ENCODE measurements at places on chromosomes 3 and 15.

- DNase-seq, result no peak
These were observed 27.8 kb downstream of the COL8A1 start for GRCh38 chr3:99666201-99666600.

- no peak for DNase-seq
These were observed 5.1 kb downstream of the APBA2 start for GRCh38 chr15:28890711-28891495.

DNA sequence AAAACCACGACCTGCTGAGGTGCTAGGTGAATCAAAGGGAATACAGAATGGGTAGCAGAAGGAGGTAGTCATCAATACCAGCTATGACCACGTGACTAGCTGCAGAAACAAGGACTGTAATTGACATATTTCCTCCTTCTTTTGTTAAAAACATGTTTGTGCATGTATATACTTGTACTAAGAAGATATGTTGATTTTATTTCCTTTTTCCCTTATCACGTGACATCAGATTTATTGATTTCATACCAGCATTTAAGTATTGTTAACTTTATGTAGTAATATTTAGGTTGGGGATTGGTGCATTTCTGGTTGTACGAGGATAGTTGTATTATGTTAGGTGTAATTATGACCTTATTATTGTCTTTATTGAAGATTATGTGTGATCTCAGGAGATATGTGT lies 36.2 kb downstream of the PEX5L start:
- DNase-seq, result no peak

DNA sequence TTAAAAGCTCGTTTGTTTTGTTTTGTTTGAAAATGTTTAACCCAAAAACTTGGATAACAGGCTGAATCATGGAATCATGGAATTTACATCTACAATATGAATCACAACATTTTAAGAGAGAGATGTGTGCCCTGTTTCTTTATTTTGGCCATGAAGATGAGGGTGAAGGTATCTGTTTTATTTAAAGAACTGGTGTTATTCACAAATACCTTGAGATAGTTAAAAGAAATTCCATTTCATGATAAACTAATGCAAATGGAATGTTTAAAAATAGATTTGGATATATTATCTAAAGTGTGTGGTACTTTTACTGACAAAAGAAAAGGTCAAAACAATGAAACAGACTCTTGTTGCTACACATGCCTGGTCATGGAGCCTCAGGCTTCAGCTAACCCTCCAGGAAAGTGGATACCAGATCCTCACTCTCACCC lies 486.0 kb upstream of the CFAP20DC start:
- DNase-seq, result no peak

GRCh38 chr3:52777959-52778805 lies 783 bp downstream of the ITIH1 start:
- DNase-seq, result no peak

GRCh38 chr3:147589016-147589415 lies 179.9 kb downstream of the ZIC1 start:
- DNase-seq, result no peak

DNA sequence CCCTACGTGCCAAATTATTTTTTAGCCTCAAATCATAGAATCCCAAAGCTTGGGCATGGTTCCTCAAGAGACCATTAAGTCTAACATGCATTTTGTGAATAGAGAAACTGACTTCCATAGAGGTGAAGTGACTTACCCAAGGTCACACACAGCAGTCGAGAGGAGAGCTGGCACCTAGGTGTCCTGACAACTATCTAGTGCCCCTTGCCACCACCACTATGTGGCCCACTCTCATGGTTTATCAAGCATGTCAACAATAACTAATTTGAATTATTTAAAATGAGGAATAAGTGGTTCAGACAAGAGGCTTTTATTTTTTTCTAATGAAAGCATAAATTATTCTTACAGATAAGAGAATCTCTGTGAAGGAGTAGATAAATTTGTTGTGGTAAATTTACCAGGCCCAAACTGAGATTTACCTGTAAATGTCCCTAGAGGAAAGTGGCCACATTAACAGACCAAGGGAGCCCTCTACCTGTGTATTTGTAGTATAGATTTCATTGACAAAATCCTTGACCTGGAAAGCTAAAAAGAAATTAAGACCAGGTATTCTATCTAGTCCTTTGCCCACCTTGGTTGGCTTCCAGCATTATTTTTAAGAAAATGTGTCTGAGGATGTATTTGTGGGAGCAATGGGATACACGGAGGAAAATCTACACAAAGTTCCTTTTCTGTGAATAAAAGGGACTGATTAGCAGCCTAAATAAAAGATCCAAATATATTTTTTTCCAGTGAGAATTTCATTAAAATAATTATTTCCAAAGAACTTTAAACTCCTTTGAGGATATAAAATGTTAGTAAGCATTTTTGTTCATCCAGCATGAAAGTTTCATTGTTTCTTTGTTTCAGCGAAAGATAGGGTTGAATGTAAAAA lies 49.1 kb downstream of the IQCH start:
- DNase-seq, result no peak

GRCh38 chr3:59563072-59563605 lies 513.3 kb upstream of the CFAP20DC start:
- no peak for DNase-seq

DNA sequence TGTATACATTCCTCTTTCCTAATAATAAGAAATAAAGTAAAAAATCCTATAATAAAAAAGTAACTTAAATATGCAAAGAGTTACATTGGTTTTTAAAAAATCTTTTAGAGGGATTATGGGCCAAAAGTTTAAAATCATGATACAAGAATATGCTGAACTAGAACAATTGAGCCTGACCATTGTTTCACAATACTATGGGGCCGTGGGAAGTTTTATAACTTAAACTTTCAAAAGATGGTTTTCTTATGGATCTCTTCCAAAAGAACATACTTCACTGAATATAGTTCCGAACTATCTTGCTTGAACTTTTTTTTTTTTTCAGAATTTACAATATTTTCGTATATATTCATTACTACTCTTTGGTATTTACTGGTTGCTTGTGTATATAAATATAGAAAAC lies 97.6 kb downstream of the NFKBIZ start:
- DNase-seq, result no peak

- DNase-seq, result no peak
These were observed 33.3 kb downstream of the SLC41A3 start for GRCh38 chr3:126050626-126051025.

- DNase-seq, result no peak
These were observed 565.9 kb upstream of the CCDC54 start for GRCh38 chr3:106811376-106811775.
